ENCODE measurements at places on chromosomes 2 and 18.

- peak; percentile 84 for DNase-seq
Measured at GRCh38 chr2:240983361-240983995, 14.9 kb upstream of the SNED1 start.

GRCh38 chr2:95344215-95344583, 47.1 kb downstream of the KCNIP3 start:
- no peak for DNase-seq

- no peak for DNase-seq
Measured at GRCh38 chr2:122570641-122571040, 815.2 kb downstream of the TSN start.

DNA sequence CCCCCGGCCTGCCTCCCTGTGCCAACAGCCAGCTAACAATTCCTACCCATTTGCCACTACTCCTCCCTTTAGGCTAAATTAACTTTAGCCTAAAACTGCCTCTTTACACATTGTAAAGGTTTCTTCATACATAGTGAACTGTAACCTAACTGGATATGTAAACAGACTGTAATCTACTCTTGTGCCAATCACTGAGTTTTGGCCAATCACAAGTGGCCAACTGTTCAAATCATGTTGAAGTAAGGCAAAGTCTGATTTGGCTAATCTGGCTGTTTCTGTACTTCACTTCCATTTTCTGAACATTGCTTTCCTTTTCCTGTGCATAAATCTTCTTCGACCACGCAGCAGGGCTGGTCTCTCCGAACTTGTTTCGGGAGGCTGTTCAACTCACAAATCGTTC, 103.6 kb upstream of the LYPD6 start:
- no peak for DNase-seq

DNA sequence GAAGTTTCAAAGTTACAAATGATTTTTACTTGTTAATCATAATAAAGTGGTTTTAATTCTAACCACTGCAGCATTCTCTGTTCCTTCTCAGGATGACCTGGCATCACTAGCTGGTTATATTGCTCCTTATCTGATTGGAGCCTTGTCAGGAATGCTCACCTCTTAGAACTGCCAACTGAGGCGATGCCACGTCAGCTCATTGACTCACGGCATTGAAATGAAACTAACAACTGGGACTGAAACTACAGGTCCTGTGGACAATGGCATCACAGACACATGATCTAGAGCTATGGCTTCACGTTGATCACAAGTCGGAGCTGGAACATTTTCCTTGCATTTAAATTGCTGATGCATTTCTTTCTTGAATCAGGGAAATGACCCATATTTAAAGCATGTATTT, 54.9 kb upstream of the MAP2 start:
- DNase-seq = peak; percentile 5

Measured in NCI-H69 (cell line).